ENCODE measurements at places on chromosomes 13 and 19.

- no peak for DNase-seq
Observed at GRCh38 chr19:48006762-48007161, 12.3 kb downstream of the ELSPBP1 start.

DNA sequence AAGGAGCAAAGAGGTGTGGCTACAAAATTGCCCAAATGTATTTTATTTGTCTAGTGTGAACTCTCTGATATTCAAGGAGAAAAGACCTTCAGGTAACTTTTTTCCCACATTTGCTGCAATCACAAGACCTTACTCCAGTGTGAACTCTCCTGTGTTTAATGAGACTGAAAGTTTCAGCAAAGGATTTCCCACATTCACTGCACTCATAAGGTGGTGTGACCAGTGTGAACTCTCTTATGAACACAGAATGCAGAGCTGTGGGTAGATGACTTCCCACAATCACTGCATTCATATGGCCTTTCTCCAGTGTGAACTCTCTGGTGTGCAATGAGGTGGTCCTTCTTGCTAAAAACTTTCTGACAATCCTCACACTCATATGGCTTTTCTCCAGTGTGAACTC, 16.4 kb downstream of the ZNF814 start:
- DNase-seq = no peak

GRCh38 chr19:15197942-15198341, 2.9 kb downstream of the NOTCH3 start:
- DNase-seq = no peak

- no peak for DNase-seq
Observed at GRCh38 chr19:49243726-49244125, 81.3 kb downstream of the SLC6A16 start.

- DNase-seq = no peak
Observed at GRCh38 chr13:60258349-60258748, 94.6 kb upstream of the DIAPH3 start.

DNA sequence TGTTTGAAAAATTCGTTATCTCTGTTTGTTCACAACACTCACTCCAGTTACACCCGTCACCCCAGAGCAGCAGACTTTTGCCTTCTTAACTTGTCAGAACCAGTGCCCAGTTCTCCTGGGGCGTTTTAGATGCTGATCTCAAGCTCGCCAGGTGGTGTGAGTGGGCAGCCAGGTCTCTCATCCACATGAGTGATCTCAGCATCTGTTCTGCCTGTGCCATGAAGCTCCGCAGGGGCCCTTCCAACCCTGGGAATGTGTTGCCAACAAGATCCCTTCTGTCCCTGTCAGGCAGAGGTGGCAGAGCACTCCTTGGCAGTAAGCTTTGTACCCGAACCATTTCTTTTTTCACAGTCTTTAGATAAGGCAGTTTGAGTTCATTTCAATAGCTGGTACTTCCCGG, 896.5 kb downstream of the UQCRFS1 start:
- DNase-seq = no peak

DNA sequence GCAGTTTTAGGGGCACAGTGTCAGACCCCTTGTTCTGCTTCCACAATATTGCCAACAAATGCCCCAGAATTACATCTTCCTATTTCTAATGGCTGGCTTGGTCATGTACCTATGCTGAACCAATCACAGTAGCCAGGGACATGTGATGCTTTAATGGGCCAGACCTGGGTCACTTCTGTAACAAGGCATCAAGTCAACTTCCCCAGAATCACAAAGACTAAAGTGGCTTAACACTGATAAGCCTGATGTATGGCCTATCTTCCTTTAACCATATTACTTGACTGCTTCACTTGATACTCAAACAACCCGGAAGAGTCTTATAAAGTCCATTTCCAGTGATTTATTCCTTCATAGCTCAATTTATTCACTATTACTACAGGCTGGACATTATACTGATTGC, 19.6 kb downstream of the LNX2 start:
- DNase-seq = no peak

GRCh38 chr13:30796132-30796572, 60.8 kb downstream of the ALOX5AP start:
- no peak for DNase-seq

GRCh38 chr13:31775686-31776085, 36.4 kb downstream of the RXFP2 start:
- DNase-seq = no peak

Data from KG1 (cell line).